ENCODE measurements at places on chromosomes 2 and 18.
A peak's percentile ranks its signal among the peaks of the same experiment; 100 is the strongest.

- no peak for DNase-seq
These were observed 6.3 kb upstream of the RAB1A start for GRCh38 chr2:65136253-65136652.

DNA sequence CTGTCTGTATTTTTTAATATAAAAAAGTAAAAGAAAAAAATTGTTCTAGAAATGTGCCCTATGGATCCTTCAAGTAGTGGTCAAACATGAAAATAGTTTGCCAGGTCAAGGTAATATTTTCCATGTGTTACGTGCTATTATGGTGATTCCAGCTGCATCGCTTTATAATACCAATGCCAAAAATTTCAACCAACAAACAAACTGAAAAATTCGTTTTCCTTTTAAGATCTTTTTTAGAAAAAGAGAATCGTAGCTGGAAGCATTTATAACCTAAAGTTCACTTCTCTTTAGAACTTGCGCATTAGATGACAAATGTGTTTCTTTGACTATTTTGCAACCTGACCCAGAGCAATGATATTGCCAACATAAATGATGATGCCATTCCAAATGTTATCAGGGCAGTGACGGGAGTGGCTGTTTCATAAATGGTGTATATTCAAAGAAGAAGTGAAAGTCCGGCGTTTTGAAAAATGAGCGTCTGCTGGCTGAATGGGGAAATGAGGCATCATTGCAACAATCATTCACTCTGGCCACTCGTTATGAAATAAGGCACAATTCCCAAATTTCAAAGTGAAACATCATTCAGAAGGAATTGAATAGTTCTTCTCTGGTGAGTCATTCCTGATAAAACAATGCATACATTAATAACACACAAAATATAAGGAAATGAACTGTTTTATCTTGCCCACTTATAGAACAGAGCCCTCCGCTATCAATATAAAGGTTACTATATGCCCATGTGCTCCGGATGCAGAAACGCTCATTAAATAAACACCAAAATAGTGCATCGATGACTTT, 297.4 kb downstream of the TGIF1 start:
- DNase-seq: no peak

GRCh38 chr18:57801761-57802212, 1.3 kb downstream of the ATP8B1 start:
- DNase-seq: no peak

GRCh38 chr2:16466133-16466820, 199.4 kb downstream of the CYRIA start:
- no peak for DNase-seq

- DNase-seq: no peak
These were observed 2.5 kb upstream of the FAP start for GRCh38 chr2:162245781-162246180.

DNA sequence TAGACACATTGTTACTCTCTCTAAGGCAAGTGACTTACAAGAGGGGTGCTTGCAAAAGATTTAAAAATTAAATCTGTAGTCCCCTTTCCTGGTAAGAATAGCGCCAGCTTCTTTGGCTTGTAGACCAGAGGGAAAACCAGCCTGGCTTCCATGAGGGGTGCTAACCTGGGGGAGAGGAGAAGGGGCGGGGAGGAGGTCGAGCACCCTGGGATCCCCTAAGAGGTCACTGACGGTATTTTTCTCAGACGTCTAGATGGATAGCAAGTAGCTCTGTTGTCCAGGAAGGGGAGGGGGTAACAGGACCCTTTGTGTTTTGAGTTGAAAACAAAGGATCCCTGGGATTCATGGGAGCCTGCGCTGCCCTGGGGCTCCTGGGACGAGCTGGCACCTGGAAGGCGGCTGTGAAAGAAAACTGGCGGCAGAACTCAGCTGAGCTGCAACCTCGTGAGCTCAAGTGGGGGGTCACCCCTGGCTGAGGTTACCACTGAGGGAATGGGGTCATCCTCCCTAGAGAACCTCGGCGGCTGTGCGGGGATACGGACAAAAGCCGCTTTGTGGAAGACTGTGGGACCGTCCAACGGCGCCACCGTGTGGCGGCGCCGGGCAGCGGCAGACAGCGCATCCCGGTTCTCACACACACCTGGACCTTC, 37.8 kb upstream of the MRPL19 start:
- DNase-seq: peak; percentile 39

DNA sequence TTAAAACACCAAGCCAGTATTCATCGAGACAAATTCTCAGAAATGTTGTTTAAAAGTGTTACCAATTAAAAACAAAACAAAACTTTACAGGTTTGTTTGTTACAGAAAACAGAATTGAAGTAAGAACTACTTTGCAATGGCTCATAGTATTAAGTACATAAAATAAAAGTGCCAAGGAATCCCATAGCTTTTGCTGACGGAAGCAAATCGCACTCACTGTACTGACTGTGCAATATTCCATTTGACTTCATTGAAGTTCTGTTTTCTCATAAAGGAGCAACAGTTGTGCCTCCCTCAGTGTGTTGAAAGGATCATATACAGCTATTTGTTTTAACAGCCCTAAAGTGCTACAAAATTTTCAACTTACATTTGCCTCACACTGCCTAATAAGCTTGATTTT, 507.8 kb downstream of the SPAG16 start:
- DNase-seq: no peak

GRCh38 chr2:88252646-88253045, 82.5 kb downstream of the THNSL2 start:
- DNase-seq: no peak

DNA sequence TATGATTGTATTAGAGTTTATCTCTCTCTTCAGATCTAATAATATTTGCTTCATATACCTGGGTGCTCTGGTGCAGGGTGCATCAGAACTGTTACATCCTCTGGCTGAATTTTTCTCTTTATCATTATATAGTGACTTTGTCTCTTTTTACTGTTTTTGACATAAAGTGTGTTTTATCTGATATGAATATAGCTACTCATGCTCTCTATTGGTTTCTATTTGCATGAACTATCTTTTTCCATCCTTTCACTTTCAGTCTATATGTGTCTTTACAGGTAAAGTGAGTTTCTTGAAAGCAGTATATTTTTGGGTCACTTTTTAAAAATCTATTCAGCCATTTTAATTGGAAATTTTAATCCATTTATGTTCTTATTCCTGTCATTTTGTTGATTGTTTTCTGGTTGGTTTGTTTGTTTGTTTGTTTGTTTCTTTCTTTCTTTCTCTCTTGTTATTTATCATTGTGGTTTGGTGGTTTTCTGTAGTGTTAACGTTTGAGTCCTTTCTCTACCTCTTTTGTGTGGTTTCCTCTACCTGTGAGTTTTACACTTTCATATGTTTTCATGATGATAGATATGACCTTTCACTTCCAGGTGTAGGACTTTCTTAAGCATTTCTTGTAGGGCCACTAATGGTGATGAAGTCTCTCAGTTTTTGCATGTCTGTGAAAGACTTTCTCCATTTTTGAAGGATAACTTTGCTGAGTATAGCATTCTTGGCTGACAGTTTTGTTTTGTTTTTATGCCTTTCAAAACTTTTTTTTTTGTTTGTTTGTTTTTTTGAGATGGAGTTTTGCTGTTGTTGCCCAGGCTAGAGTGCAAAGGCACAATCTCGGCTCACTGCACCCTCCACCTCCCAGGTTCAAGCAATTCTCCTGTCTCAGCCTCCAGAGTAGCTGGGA, 54.9 kb downstream of the CCNT2 start:
- DNase-seq: no peak

- DNase-seq: no peak
These were observed 40.1 kb downstream of the EPB41L3 start for GRCh38 chr18:5503740-5504139.

DNA sequence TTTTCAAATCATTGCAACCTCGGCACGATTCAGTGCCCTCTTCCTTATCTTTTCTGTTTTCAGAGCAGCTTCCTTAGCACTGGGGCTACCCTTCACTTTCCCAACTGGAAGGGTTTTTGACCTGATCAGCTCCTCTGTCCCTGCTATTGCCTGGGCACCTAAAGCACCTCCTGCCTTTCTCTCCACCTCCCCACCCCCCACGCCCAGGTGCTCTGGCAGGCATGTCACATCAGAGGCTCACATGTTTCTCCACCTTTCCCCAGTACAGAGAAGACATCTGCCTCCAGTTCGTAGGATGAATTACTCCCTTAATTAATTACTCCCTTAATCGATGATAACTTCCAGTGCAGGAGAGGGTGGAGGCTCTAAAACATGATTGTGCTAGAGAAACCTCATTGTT, 88.7 kb upstream of the LCLAT1 start:
- DNase-seq: no peak

- no peak for DNase-seq
These were observed 35.4 kb upstream of the COL6A3 start for GRCh38 chr2:237449193-237449881.

DNA sequence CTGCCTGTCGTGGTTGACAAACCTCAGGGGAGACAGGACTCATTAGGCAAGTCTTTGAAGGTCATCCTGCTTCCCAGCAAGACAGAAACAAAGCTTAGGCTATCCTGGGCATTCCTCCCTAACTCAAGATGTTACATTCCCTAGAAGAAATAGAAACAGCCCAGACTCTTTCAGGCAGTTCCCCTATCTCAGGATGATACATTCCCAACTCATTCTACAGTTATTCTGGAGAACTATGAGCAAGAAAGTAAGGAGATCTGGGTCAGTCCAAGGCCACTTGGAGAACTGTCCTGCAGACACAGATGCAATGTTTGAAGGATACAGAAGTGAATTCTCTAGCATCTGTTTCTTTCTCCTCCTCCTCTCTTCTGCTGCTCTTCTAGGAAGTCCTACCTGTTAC, 220.1 kb upstream of the NCKAP5 start:
- DNase-seq: no peak

DNA sequence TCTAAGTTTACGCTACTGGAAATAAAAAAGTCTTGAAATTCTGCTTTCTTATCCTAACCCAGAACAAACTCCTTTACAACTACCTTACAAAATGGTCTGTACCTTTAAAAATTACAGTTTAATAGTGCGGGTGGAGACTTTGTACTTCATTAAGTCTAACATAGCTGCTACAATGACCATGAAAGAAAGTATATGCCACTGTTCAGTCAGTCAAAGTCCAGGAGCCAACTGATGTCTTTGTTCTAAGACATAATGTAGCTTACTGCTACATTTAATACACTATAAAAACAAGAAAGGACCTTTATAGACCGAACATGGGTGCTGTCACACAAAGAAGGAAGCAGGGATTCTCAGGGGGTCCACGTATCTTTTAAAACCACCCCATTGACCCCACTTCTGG, 36.0 kb downstream of the IWS1 start:
- no peak for DNase-seq

- DNase-seq: no peak
These were observed 4.6 kb downstream of the FN1 start for GRCh38 chr2:215431290-215431689.

DNA sequence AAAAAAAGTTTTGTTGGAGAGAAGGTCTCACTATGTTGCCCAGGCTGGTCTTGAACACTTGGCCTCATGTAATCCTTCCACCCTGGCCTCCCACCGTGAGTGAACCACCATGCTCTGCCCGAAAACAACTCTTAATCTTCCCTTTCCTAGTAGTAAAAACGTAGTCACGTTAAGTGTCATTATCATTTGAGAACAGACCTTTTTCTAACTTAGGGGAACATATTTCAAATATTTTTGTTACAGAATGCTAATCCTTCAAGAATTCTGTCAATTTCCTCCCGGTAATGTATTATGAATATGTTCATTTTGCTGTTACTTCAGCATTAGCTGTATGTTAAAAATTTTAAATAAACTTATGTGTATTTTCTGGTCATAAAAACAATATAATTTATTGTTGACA, 49.7 kb downstream of the MTA3 start:
- DNase-seq: no peak

DNA sequence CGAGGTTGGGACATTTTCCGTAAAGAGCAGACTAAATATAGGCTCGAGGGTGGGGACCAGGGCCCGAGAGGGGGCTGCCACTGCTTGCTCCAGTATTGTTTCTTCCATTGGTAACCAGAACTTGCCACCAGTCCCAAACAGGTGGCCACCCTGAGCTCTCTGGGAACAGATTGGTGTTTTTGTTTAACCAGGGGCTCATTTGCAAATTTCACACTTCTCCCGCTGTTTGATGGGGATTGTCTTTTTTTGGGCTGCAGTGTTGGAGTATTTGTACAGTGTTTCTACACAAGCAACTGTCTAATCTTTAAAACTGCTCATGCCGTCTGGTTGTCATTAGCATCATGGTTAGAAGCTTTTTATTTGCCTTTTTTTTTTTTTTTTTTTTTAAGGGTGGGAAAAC, 8.5 kb downstream of the AGAP1 start:
- no peak for DNase-seq

GRCh38 chr2:49271060-49271606, 116.8 kb upstream of the FSHR start:
- DNase-seq: no peak

- DNase-seq: no peak
These were observed 83.6 kb downstream of the SPTBN1 start for GRCh38 chr2:54539683-54540082.

- DNase-seq: no peak
These were observed 43.4 kb downstream of the ZNF516 start for GRCh38 chr18:76451396-76452331.

GRCh38 chr2:228507870-228508269, 326.4 kb upstream of the SPHKAP start:
- DNase-seq: no peak

- no peak for DNase-seq
These were observed 115.7 kb downstream of the ACOXL start for GRCh38 chr2:110848071-110848470.
